Left renal pelvis (tissue), 4 donors: ENCODE measurements at places on chromosomes 13 and 19. TPM values are rescaled to one million over a fixed set of nuclear protein-coding genes. Genes with fewer than 3 reads are reported as not detected.

DNA sequence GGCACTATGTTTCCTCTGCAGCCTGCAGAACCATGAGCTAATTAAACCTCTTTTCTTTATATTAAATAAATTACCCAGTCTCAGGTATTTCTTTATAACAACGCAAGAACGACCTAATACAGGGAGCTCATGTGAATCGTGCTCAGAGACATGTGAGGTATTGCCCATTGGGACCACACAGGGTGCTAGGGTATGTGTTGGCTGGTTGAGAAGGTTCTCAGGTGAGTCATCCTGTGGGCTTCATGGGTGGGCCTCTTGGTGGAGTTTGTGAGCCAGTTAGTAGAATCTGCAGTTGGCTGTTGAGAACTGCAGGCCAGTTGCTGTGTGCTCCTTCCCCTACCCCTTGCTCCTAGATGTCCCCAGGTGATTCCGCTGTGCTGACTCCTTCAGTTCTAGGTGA, 163.0 kb downstream of the HS6ST3 start:
- DNase-seq = no peak

- DNase-seq = no peak
These were observed 1.3 kb downstream of the B3GNT3 start for GRCh38 chr19:17796013-17796837.

SLC5A5 gene
- not detected for polyA plus RNA-seq

PABPC3 gene
- polyA plus RNA-seq = 1.7 TPM

- DNase-seq = no peak
These were observed 322.3 kb upstream of the TSHZ3 start for GRCh38 chr19:31671411-31672035.

MEDAG gene
- 3.1 TPM for polyA plus RNA-seq

DNA sequence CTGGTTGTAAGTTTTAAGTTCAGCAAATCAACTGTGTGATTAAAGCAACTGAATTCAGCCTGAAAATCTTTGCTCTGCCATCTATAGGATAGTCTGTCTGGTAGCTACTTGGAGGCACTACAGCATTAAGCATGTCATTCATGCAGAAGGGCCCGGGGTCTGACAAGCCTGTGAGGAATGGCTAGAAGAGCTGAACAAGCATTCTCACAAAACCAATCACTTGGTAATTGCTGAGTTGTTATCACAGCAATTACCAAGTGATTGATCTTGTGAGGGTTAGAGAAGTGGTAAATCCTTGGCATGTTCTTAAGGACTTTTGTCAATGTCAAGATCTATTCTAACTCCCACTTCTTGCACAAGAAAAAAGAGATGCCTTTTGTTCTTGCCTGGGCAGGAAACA, 356.1 kb downstream of the FGF14 start:
- no peak for DNase-seq

DNA sequence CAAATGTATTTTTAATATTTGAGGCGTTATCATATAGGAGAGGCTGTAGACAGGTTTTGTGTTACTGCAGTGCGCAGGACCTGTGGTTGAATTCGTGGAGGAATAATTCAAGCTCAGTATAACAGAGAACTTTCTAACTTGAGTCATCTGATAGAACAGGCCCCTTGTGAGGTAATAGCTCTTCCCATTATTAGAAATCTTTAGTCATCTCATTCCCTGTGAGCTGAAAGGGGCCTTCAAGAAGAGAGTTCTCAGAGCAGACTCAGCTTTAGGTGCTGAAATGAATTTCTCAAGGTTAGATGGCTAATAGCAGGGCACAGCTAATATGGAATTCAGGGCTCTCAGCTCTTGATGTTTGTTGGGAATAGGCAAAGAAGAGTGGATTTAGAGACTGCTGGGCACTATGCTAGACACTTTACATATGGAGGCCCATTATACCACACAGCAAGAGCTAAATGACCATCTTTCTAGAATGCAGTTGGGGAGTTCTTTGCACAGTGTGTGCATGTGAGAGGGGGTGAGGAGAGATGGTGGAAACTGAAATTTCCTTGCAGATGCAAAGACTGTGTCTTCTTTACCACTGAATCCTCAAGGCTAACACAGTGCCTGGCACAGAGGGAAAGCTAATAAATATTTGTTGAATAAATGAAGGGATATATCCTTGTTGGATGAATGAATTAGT, 89.5 kb downstream of the DGKH start:
- DNase-seq = no peak

GRCh38 chr19:19540715-19541515, 2.9 kb downstream of the CILP2 start:
- DNase-seq = no peak

- DNase-seq = no peak
These were observed 97.2 kb upstream of the MAB21L1 start for GRCh38 chr13:35573639-35574038.
